ENCODE measurements at places on chromosomes 7 and 10.

DNA sequence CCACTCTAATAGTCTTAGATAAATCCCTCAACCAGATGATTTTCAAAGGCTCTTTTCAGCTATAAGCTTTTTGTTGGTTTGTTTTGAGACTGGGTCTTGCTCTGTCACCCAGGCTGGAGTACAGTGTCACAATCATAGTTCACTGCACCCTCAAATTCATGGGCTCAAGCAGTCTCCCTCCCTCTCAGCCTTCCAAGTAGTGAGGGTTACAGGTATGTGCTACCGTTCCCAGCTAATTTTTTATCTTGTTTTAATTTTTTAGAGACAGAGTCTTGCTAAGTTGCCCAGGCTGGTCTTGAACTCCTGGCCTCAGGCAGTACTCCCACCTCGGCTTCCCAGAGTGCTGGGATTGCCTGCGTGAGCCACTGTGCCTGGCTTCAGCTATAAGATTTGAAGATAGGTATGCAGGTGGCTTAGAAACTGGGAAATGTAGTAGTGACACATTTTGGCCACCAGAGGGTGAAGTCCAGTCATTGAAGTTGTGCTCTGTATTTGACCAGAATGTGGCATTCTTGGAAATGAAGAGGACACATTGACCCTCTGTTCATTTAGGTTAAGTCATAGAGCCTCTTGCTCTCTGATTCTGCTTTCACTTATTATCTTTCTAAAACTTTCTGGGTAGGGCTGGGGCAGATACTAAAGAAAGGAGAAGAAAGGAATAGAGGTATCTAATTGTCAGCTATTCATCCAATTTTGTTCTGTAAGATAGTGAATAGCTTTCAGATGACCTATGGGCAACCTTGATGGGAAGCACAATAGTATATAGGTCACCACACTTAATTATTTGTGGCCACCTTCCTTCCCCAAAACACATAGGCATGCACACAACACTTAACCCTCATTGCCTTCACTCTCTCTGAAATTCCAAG is 36.0 kb downstream of the R3HCC1L start:
- DNase-seq = no peak

- DNase-seq = no peak
These were observed 19.5 kb downstream of the TAS2R41 start for GRCh38 chr7:143497008-143497795.

DNA sequence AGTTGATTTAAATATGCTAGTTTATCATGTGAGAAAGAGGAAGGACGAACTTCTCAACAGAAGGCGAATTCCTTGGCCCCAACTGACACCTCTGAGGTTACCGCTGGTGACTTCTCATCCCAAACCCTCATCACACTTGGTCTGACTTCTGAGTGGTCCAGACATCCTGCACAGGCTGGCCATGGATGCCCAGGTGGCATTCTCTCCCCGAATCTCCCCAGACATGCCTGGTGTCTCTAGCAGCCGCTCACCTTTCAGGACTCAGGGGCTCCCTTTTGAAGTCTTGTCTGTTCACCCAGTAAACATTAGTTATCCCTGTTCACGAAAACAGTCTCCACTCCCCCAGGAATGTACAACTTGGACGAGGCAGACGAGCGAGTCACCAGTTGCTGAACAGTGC is 157.7 kb downstream of the ADARB2 start:
- no peak for DNase-seq

GRCh38 chr7:26477381-26477990 is 185.8 kb downstream of the SNX10 start:
- no peak for DNase-seq

DNA sequence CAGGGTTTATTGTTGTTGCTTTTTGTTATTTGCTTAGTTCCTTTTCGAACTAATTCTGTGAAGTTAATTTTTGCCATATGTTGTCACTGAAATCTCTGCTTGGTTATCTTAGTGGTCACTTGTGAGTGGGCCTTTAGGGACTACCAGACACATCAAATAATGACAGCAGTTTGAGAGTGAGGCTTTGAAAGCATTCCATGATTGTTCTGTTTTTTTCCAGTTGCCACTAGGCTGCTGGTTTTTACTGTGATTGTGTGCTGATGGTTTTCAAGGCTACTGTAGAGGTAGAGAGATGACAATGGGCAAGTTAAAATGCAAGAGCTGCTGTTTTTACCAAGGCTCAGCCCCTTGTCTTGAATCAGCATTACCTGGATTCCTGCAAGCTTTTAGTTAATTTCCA is 20.0 kb downstream of the SEPTIN7 start:
- no peak for DNase-seq

GRCh38 chr10:103281753-103282152 is 4.8 kb downstream of the INA start:
- no peak for DNase-seq

DNA sequence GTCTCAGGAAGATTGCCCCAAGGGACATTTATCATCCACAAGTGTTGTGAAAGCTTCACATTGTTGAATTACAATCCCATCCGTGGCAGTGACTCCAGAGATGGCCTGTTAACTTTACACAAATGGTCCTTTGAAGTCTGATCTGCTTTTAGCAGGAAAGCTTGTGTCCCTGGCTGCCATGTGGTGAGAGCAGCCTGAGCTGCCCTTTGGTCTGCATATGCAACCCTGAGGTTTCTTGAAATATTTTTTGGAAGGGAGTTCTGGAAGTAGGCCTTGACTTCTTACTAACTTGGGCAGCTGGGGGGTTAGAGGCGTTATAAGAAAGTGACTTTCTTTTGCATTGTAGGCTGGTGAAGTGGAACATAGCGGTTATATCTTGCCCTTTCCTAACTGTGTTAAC is 41.3 kb upstream of the FAM180A start:
- no peak for DNase-seq

Measured in coronary artery (tissue), 2 donors.